ENCODE measurements at places on chromosomes 5 and 9. TPM values are rescaled to one million over a fixed set of nuclear protein-coding genes. Genes with fewer than 3 reads are reported as not detected.

The MAP1B gene
- total RNA-seq, result 584 TPM

The PPP3R2 gene
- total RNA-seq, result 22.8 TPM

The RNF38 gene
- 117 TPM for total RNA-seq

The HAPLN1 gene
- not detected for total RNA-seq

The SOHLH1 gene
- 32.7 TPM for total RNA-seq

The PTPRD gene
- total RNA-seq, result 32.5 TPM

The LARP1 gene
- total RNA-seq, result 169 TPM

The KIF20A gene
- total RNA-seq, result 10.4 TPM

The CCNH gene
- 167 TPM for total RNA-seq

The DAB2IP gene
- total RNA-seq, result 102 TPM

The HSD17B3 gene
- 159 TPM for total RNA-seq

The DDX4 gene
- total RNA-seq, result 85.8 TPM

GRCh38 chr9:120733190-120733589 is 18.9 kb upstream of the MEGF9 start:
- H3K4me1 ChIP-seq, result no peaks in the 10 kb centered on the region
- no peaks in the 10 kb centered on the region for H3K36me3 ChIP-seq
- DNase-seq, result no peak
- no peaks in the 10 kb centered on the region for H3K27me3 ChIP-seq
- H3K4me3 ChIP-seq, result no peak overlapping the region
- H3K27ac ChIP-seq, result no peak overlapping the region

DNA sequence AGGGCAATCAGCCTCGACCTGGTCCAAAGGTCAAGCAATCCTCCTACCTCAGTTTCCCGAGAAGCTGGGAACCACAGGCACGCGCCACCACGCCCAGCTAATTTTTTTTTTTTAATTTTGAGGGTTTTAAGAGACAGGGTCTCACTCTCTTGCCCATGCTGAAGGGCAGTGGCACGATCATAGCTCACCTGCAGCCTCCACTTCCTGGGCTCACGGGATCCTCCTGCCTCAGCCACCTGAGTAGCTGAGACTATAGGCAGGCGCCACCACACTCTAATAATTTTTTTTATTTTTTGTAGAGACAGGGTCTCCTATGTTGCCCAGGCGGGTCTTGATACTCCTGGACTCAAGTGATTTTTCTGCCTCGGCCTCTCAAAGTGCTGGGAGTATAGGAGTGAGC is 1.6 kb downstream of the UIMC1 start:
- no peaks in the 10 kb centered on the region for H3K27me3 ChIP-seq
- peak overlapping the region; percentile 99 for H3K4me3 ChIP-seq
- peaks cover 11% of the 10 kb centered on the region for H3K4me1 ChIP-seq
- DNase-seq, result no peak
- no peak overlapping the region for H3K27ac ChIP-seq

- H3K27me3 ChIP-seq, result no peaks in the 10 kb centered on the region
- no peaks in the 10 kb centered on the region for H3K36me3 ChIP-seq
- H3K27ac ChIP-seq, result no peak overlapping the region
- H3K4me3 ChIP-seq, result no peak overlapping the region
- no peak for DNase-seq
These were observed 114.2 kb downstream of the PHF2 start for GRCh38 chr9:93690618-93691017.

DNA sequence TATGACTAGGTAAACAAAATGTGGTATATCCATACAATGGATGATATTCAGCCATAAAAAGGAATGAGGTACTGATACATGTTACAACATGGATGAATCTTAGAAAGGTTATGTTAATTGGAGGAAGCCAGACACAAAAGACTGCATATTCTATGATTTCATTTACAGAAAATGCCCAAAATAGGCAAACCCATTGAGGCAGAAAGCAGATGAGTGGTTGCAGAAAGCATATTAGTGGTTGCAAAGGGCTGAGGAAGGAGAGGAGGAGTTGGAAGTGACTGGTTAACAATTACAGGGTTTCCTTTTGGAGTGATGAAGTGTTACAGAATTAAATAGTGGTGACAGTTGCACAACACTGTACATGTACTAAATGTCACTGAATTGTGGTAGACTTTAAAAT is 17.7 kb downstream of the PLGRKT start:
- H3K27ac ChIP-seq, result no peak overlapping the region
- DNase-seq, result no peak
- no peaks in the 10 kb centered on the region for H3K4me1 ChIP-seq
- H3K4me3 ChIP-seq, result no peak overlapping the region
- H3K36me3 ChIP-seq, result no peaks in the 10 kb centered on the region
- H3K27me3 ChIP-seq, result no peaks in the 10 kb centered on the region

DNA sequence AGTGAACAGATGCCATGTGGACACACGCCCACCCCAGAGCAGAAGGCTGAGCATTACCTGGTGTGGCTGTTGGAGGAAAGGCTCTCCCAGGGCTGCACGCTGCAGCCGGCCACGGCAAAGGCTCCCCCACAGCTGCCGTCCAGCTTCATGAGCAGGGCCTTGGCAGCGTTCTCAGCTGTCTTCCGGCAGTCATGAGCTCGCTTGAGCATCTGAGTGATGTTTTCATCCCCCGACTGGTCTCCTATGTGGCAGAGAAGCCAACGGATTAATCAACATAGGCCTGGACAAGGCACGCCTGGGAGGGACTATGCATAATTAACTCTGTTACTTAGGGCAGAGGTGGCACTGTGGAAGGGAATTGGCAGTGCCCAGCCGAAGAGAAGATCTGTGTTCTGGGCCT is 87.3 kb downstream of the DCP2 start:
- no peaks in the 10 kb centered on the region for H3K36me3 ChIP-seq
- H3K4me1 ChIP-seq, result no peaks in the 10 kb centered on the region
- no peaks in the 10 kb centered on the region for H3K27me3 ChIP-seq
- no peak overlapping the region for H3K27ac ChIP-seq
- no peak for DNase-seq

DNA sequence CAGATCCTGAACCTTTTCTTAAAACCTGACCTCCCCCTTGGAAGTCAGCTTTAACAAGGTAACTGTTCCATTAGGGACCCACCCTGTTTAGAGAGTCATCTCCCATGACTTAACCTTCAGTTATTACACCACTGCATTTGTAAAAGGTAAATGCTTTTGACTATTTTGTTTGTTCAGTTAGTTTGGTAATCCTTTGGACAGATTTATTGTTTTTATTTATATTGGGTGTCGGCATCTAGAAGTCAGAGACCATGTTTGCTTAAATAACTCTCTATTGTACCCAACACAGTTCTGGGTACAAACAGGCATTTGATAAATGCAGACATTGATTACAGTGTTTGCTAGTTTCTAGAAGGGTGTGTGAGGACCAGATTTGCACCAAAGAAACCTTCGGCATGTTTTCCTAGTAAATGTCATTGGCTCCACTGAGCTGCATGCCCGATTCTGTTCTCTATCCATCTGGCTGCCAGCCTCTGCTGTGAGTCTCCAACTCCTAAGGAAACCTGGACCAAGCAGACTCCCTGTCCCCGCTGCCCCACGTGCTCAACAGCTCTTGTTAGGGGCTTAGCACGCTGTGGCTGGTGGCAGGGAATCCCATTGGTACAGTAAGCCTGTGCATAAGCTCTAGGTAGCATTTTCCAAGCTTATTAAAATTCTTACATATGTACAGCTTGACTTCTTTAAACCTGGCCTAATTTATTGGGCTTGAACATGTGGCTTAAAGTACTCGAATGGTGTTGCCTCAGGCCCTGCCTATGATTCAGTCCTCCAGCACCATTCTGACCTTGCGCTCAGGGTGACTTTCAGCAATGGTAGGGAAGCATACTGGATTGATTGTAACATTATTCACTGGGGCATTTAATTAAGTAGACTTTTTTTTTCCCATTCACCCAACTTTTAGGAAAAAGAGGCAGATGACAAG is 6.6 kb downstream of the PCBD2 start:
- H3K4me1 ChIP-seq, result peaks cover 7% of the 10 kb centered on the region
- no peak overlapping the region for H3K4me3 ChIP-seq
- H3K27me3 ChIP-seq, result no peaks in the 10 kb centered on the region

GRCh38 chr5:393846-394275 is 49.1 kb upstream of the EXOC3 start:
- H3K4me1 ChIP-seq, result no peaks in the 10 kb centered on the region
- no peak overlapping the region for H3K4me3 ChIP-seq
- no peaks in the 10 kb centered on the region for H3K36me3 ChIP-seq
- peak; percentile 11 for DNase-seq
- H3K27ac ChIP-seq, result no peak overlapping the region

- no peak for DNase-seq
- no peak overlapping the region for H3K4me3 ChIP-seq
- no peaks in the 10 kb centered on the region for H3K27me3 ChIP-seq
- no peaks in the 10 kb centered on the region for H3K36me3 ChIP-seq
These were observed 738.2 kb downstream of the SEMA5A start for GRCh38 chr5:8807636-8808035.

DNA sequence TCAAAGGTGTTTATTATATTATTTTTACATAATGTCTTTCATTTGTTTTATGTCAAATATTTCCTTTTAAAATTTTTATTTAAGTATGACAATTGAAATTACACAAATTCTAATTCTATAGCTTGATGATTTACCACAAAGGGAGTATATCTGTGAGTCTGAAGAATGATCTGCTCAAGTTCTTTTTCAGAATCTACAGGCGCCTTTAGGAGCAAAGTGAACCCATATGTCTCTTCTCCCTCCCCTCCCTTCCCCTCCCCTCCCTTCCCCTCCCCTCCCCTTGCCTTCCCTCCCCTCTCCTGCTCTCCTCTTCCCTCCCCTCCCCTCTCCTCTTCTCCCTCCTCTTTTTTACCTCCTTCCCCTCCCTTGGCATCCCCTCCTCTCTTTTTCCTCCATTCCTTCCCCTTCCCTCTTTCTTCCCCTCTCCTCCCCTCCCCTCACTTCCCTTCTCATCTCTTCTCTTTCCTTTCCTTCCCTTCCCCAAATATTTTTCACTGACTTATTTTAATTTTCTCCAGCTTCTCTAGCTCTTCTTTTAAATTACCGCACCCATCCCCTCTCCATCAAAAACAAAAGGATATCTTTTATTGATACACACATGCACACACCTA is 495.3 kb upstream of the PIK3R1 start:
- no peak overlapping the region for H3K4me3 ChIP-seq
- DNase-seq, result no peak
- H3K4me1 ChIP-seq, result no peaks in the 10 kb centered on the region
- no peak overlapping the region for H3K27ac ChIP-seq
- no peaks in the 10 kb centered on the region for H3K36me3 ChIP-seq

GRCh38 chr5:61177716-61178115 is 15.4 kb upstream of the SMIM15 start:
- H3K4me3 ChIP-seq, result no peak overlapping the region
- no peaks in the 10 kb centered on the region for H3K36me3 ChIP-seq
- H3K27ac ChIP-seq, result no peak overlapping the region
- H3K4me1 ChIP-seq, result no peaks in the 10 kb centered on the region

DNA sequence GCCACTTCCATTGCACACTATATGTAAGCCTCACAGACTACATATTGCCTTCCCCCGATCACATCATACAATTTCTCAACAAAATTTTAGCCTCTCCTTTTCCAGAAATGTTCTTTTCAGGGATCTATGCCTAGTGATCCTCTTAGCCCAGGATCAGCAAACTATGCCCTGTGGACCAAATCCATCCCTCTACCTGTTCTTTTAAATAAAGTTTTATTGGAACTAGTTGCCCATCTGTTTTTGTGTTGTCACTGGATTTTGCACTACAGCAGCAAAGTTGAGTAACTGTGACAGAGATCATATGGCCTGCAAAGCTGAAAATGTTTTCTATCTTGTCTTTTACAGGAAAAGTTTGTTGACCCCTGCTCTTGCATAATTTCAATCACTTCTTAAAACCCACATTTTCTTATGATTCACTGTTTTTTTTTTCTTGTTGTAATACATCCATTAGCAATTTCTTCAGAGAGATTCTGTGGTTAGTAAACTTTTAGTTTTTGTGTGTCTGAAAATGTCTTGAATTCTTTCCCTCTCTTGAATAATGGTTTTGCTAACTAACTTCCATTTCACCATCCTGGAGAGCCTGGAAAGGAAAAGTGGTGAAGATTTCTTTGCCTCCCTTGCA is 7.1 kb downstream of the TXNDC8 start:
- no peaks in the 10 kb centered on the region for H3K27me3 ChIP-seq
- H3K36me3 ChIP-seq, result no peaks in the 10 kb centered on the region
- no peak overlapping the region for H3K4me3 ChIP-seq

DNA sequence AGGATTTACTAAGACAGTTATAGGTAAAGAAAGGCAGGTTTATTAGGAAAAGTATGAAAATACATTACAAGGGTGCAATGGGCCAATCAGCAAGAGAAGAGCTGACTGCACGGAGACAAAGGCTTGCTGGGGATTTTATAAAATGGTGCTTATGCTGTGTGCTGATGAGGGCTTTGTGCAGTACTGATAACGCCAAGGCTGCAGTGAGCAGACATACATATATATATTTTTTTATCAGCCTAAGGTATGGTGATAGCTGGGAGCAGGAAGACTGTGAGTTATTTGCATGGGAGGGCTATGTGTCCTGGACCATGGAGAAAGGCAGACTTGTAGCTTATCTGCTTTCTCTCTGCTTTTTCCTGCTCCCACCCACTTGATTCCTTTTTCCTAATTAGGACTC is 208.1 kb upstream of the ACTBL2 start:
- no peaks in the 10 kb centered on the region for H3K27me3 ChIP-seq
- H3K4me1 ChIP-seq, result no peaks in the 10 kb centered on the region
- H3K36me3 ChIP-seq, result no peaks in the 10 kb centered on the region
- no peak overlapping the region for H3K4me3 ChIP-seq
- no peak overlapping the region for H3K27ac ChIP-seq

- H3K27me3 ChIP-seq, result no peaks in the 10 kb centered on the region
- no peaks in the 10 kb centered on the region for H3K36me3 ChIP-seq
- DNase-seq, result no peak
- no peak overlapping the region for H3K27ac ChIP-seq
- H3K4me1 ChIP-seq, result peaks cover 21% of the 10 kb centered on the region
These were observed 109.3 kb downstream of the DCP2 start for GRCh38 chr5:113085880-113086409.

- no peaks in the 10 kb centered on the region for H3K36me3 ChIP-seq
- H3K27ac ChIP-seq, result no peak overlapping the region
These were observed 548.4 kb upstream of the ZNF608 start for GRCh38 chr5:125294844-125295243.

- H3K4me3 ChIP-seq, result no peak overlapping the region
- DNase-seq, result peak; percentile 62
- H3K27ac ChIP-seq, result peak overlapping the region; percentile 5
These were observed 155.9 kb downstream of the ERCC6L2 start for GRCh38 chr9:96031366-96031824.

- H3K4me1 ChIP-seq, result peaks cover 10% of the 10 kb centered on the region
- no peak for DNase-seq
- H3K27me3 ChIP-seq, result no peaks in the 10 kb centered on the region
These were observed 172.0 kb upstream of the KLF9 start for GRCh38 chr9:70586476-70586875.

- no peak for DNase-seq
- H3K27me3 ChIP-seq, result no peaks in the 10 kb centered on the region
- H3K4me1 ChIP-seq, result no peaks in the 10 kb centered on the region
- no peaks in the 10 kb centered on the region for H3K36me3 ChIP-seq
These were observed at the start of gene PCDHGA4 for GRCh38 chr5:141354900-141355469. PCDHGA4 (plus strand) TSS chr5:141355021; CDS start chr5:141355108, 87 bp downstream.

DNA sequence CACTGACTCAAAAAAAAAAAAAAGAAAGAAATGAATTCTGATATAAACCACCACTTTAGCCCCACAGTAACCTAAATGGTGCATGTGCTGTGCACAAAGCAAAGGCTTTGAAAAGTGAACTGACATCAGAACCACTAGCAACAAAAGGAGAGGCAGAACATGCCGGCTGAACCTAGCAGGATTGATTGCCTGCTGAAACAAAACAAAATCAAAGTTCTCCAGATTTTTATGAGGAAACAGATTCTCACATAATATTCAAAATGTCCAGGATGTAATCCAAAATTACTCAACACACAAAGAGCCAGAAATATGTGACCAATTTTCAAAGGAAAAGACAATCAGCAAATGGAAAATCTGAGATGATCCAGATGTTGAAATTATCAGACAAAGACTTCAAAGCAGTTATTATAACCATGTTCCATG is 37.9 kb downstream of the UBTD2 start:
- no peak overlapping the region for H3K4me3 ChIP-seq
- DNase-seq, result no peak
- no peaks in the 10 kb centered on the region for H3K4me1 ChIP-seq
- no peak overlapping the region for H3K27ac ChIP-seq
- no peaks in the 10 kb centered on the region for H3K36me3 ChIP-seq
